Stimulated activated CD8-positive, alpha-beta memory T cell treated with anti-CD3 and anti-CD28 coated beads, Interleukin-2, amount 100 ng/mL, for 1 hour (primary cell): ENCODE measurements at places on chromosomes 6 and 20.

DNA sequence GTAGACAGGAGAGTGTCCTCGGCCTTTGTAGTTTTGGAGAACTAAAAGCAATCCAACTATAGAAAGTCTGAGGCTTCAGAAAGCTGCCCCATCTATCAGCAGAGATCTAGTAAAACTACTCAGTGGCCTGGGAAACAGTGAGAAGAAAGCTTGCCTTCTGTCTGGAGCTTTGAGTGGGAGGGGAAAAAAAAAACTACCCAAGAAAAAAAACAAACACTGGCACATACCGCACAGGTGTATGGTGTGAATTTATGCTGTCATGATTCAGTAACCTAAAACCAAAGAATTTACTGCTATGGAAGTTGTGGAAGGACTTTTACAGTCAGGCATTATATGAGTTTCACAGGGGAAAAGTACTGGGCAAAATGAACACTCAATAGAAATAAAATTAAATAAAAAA lies 280.5 kb downstream of the ADGRB3 start:
- DNase-seq: no peak

DNA sequence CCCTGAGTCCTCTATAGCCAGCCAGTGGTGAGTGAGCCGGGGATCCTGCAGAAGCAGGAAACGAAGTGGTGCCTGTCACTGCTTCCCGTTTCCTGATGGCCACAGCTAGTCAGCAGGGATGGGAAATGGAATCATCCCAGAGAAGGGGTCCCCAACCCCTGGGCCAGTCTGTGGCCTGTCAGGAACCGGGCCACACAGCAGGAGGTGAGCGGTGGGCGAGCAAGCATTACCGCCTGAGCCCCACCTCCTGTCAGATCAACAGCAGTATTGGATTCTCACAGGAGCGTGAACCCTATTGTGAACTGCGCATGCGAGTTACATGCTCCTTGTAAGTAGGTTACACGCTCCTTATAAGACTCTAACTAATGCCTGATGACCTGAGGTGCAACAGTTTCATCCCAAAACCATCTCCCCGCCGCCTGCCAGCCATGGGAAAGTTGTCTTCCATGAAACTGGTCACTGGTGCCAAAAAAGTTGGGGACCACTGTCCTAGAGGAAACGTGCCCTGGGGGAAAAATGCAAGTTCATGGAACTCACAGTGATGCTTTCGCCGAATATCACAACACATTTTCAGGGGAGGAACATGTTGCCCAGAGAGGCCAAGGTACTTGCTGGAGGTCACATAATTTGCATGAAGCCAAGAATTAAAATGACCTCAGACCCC lies 113.8 kb downstream of the JPH2 start:
- no peak for DNase-seq

DNA sequence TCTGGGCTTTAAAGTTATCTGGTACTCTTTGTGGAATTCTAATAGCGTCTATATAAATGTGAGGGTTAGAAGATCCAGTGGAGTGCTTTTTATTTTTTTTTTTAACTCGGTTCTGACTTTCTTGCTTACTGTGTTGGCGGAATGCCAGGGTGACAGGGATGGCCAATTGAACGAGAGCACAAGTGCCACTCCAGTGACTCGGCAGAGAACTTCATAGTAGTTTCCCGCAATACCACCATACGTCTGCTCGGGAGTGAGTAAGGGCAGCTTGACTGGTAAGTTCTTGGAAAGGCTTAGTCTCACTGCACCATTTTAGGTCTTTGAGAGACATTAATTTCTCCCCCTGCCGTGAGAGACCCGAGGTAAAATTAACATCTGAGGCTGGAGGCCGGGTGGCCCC lies 49.4 kb upstream of the TULP1 start:
- no peak for DNase-seq

DNA sequence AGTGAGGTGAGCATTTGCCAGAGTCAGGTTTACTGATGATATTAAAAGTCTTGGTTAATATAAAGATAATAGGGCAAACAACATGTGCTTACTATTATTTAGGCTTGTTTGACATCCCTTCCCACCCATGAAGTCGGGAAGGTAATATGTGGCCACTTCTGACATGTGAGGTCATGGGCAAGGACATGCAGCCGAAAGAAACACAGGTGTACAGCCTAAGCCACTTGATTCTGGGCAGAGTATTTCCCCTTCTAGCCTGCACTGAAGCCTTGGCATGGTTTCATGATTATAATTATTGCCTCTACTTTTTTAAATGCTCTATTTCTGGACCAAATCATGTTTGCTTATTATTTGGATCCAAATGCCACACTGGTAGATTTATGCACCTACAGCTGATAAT lies 52.3 kb downstream of the TSPYL4 start:
- DNase-seq: no peak

DNA sequence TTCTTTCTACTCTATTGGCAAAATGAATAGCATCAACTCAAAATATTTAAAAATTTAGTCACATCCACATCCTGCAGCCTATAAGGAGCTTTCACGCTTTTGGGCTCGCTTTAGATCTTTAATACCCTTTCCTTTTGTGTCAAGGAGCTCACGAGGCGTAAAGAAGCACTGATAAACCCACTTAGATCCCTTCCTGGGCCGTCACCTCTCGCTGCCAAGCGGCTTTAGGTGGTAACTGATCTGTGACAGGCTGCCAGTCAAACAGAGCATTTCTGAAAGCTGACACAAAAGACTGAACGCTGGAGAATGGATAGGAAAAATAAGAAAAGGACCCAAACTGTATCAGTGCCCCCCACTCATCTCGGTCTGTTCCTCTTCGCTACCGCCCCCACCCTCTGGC lies 385.7 kb upstream of the MMS22L start:
- no peak for DNase-seq

DNA sequence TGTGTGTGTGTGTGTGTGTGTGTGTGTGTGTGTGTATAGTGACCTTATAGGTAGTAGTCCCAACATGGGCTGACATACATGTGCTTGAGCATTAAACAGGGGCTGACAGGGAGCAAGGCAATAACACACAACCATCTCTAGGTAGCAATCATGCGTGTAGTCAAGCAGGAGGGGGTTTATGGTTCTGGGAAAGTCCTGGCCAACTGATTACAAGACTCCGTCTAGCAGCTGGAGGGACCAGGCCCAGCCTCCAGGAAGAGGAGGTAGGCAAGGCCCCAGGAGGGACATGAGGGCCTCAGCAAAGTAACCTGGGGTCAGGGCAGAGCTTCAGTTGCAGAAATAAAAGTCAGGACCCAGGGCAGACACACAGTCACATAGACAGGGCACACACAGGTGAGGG lies 60.6 kb upstream of the E2F3 start:
- DNase-seq: no peak

DNA sequence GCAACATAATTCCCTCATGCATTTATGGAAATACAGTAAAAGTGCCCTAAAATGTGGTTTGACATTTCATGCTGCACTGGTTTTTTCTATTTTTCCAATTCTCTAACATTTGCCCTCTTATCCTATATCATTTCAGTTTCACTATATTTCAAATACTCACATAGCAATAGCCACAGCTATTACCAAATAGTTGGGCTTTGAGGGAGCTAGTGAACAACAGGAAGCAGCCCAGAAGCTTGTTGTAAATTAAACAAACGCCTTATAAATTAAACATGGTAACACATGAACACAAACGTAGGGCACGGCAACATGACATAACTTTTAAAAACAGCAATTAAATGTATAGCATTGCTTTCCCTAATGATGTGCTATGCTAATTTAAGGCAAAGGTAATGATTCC lies 469.0 kb downstream of the CDC5L start:
- DNase-seq: no peak

DNA sequence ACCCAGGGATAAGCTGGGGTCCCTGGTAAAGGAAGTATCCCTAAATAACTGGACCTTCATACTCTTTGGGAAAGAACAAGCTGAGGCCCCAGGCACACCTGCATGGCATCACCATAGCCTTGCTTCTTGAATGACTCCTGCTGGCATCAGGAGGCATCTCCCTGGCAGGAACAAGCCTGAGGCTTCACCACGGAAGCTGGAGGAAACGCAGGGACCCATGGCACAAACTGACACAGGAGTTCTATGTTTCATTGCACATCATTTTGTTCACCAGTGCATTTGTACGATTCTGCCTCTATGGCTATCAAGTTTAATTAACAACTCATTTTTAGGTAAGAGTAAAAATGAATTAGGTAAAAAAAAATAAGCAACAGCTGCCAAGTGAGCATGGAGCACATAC lies 619 bp upstream of the PDE7B start:
- no peak for DNase-seq

DNA sequence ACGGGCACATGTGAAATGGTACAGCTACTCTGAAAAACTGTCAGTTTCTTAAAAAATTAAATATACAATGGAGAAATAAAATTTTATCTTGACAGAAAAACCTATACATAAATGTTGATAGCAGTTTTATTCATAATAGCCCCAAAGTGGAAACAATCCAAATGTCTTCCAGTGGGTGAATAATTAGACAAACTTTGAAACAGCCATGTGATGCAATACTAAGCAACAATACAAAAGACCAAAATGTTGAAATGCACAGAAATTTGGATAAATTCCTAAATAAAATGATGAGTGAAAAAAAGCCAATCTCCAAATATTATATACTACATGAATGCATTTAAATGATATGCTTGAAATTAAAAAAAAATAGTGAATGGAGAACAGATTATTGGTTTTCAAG lies 523.1 kb downstream of the HTR1B start:
- no peak for DNase-seq

- no peak for DNase-seq
Measured at GRCh38 chr20:46000262-46000996, 8.3 kb upstream of the MMP9 start.

DNA sequence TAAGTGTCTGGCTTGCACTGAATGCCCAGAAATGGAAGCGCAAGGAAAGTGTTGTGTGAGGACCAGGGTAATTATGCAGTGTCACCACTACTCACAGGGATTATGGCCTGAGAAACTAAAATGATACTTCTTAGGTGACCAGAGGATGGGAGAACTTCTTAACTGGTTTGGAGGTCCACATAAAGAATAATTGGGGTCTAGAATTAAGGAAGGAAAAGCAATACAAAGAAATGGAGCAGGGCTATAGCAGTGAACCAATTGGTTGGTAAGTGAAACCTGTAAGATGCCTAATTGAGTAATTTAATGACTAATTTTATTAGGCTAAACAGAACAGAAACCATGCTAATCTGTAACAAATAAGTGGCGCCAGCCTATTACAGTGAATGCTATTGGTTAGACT lies 5.3 kb downstream of the TSPYL4 start:
- no peak for DNase-seq

GRCh38 chr6:135608031-135608430 lies 110.5 kb upstream of the AHI1 start:
- DNase-seq: no peak

GRCh38 chr6:46583081-46583480 lies 69.5 kb downstream of the CYP39A1 start:
- DNase-seq: no peak

- no peak for DNase-seq
Measured at GRCh38 chr6:84220809-84221409, 6.5 kb downstream of the CEP162 start.

GRCh38 chr20:19435316-19435715 lies 222.9 kb downstream of the SLC24A3 start:
- no peak for DNase-seq

GRCh38 chr6:65943051-65943450 lies 236.0 kb upstream of the EYS start:
- DNase-seq: no peak

DNA sequence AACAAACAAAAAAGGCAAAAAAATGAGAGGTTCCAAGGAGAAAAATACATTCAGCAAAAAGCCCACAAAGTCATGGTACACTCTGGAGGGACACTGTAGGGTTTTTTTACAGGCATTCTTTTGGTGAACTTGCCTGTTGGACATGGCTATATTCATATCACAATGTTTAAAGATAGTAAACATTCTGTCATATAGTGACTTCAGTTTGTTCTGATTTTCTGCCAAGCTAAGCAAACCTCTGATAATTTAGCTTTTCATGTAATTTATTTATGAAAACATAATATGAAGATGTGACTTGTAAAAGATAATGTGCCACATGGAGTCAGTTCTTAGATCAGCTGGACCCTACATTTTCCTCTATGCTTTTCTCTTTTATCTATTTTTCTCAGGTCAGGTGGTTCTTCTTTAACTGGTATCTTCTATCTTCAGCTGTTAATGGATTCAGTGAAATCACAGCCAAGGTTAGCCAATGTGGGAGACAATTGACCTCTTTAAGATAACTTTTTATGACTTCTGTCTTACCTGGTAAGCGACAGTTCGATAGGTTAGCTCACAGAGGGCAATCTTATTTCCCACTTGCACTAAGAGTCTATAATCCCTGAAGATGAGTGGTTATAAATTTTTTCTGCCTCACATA lies 87.9 kb downstream of the ADGRB3 start:
- DNase-seq: no peak

GRCh38 chr20:63005365-63005861 lies 1.4 kb downstream of the BHLHE23 start:
- DNase-seq: no peak

GRCh38 chr20:49575551-49576060 lies 7.7 kb upstream of the PTGIS start:
- no peak for DNase-seq

DNA sequence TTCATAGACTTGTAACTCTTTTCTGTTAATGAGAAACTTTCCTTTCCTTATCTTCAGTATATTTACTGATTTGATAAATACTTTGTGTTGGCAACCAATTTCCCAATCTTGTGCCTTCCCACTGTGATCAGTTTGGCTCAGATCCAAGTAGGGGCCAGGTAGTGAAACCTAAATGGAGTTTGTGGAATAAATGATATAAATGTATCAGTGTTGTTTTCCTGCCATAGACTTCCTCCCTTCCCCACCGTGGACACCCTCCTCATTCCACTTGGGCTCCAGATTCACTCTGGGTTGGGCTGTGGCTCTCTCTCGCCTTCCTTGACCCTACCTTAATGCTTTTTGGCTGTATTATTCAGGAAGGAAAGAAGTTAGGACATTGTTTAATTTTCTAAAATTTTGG lies 1.3 kb downstream of the ZKSCAN3 start:
- DNase-seq: no peak

GRCh38 chr20:18056174-18057100 lies 1.3 kb downstream of the OVOL2 start:
- no peak for DNase-seq

DNA sequence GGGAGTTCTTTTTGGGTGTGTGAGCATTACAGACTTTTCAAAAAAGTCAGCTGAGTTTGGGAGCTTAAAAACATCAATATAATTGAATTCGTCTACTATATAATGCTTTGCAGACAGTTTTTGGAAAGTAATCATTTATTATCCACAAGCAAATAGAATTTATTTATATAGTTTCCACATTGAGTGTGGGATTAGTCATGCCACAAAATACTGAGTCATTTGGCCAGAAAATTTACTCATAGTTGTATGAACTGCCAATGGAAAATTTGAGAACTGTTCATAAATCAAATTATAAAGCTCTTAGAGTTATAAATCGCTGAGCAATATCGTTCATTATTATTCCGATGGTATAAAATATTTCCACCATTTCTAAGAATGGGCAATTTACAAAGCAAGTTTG lies 5.0 kb downstream of the BEND6 start:
- DNase-seq: no peak

GRCh38 chr6:36268478-36269275 lies 1.2 kb upstream of the PNPLA1 start:
- no peak for DNase-seq
